ENCODE measurements at places on chromosomes 1 and 21. TPM values are rescaled to one million over a fixed set of nuclear protein-coding genes. Genes with fewer than 3 reads are reported as not detected.

The HOOK1 gene
- 45.2 TPM for total RNA-seq

DNA sequence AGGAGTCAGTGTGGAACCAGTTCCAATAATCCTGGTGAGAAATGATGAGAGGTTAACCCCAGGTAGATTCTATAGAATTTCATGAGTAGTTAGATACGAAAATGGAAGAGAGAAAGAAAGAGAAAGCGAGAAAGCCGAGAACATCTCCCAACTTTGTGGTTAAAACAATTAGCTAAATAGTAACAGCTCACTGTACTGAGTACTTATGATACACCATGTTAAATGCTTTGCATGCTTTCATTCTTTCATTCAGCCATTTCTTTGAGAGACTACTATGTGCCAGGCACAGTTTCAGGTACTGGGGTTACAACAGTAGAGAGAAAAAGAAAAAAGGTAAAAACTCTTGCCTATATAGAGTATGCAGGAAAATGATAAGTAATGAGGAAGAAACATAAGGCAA is 109.7 kb upstream of the SYT6 start:
- DNase-seq = no peak

DNA sequence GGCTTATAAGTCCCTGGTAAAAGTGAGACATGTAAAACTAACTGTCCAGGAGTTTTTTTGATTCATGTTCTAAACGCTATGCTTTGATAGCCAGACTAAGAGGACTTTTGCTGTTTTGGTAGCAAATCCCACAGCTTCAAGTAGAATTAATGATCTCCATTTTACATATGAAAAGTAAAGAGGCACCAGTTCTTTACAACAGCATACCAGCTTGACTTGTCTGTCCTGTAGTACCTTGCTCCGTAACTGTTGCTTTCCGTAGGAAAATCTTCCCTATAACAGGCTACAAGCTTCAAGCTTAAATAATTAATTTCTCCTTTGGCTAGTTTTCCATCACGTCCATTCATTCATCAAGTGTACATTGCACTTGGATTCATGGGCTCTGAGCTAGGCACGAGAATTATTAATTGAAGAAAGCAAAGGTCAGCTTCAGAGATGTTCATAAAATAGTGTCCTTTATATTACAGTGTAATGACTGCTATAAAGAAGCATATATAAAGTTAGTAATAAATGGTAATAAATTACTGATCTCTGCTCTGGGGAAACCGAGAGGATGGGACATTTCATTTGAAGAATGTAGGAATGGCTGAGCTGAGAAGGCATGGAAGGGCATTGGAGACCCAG is 29.2 kb downstream of the B3GALT5 start:
- DNase-seq = no peak

DNA sequence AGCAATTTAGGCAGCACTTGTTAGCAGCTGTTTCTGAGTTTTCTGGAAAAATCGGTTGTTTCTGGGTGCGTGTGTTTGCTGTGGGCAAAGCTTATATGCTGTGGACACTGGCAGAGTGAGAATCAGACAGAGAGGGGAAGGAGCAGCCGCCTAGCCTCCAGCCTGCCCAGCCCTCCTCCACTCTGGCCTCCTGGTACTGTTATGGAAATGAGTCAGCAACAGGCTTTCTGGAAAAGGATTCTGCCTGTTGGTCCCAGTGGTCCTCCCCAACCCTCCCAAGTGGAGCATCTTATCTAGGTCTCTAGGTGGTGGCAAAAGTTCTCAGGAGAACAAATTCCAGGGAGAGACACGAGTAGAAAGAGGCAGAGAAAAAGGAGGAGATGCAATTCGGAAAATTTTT is 42.2 kb upstream of the GOLT1A start:
- DNase-seq = no peak

DNA sequence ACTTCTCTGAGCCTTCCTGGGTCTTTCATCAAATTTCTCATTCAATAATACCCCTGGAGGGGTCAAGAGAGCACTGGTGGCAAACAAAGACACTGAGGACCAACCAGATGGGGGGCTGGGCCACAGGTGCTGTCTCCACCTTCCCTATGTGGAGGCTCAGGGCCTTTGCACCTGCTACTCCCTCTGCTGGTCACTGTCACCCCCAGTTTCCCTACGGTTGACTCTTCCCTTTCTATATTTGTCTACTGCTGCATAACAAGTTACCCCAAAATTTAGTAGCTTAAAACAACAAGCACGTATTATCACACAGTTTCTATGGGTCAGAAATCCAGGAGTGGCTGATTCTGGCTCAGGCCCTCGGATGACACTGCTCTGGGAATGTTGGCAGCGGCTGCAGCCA is 138.8 kb upstream of the RUNX3 start:
- DNase-seq = no peak

All from renal cortical epithelial cell (primary cell).